ENCODE measurements at places on chromosomes 7 and 10.

DNA sequence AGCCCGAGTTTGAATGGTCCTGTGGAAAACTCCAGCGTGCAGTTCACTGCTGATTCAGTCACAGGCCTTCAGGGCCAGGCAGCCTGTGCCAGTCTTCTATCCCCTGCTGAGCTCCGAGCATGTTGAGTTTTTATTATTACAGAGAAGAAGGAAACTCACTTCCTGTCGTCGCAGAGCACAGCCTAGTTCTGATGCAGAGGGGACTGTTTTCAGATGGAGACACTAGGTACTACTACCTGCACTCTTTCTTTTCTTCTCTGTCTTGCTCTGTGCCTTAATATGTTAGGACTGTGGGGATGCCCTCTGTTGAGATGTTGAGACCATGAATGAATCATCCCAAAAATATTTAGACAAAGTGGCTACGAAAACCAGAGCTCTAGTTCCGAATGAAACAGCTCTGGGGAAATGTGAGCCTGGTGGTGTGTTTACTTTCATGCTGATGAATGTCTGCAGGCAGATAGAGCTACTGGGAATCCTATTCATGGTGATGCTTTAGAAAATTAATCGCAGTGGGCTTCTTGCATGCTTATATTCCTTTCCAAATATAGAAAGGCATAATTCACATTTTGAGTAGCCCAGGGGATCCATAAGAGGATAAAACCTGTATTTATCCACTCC is 29.6 kb downstream of the CASP7 start:
- no peak for DNase-seq

- no peak for DNase-seq
These were observed 161.4 kb downstream of the PIP4K2A start for GRCh38 chr10:22552888-22553378.

DNA sequence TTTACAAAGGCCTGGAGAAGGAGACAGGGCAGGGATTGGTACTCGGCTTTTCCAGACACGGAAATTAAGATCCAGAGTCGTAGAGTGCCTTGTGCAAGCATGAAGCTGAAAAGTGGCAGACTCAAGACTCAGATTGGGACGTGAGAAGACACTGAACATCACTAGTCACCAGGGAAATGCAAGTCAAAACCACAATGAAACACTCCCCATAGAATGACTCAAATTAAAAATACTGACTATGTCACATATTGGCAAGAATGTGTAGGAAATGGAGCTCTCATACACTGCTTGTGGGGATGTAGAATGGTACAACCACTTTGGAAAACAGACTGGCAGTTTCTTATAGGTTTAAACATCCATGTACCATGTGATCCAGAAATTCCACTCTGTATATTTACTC is 472.0 kb downstream of the RPS24 start:
- no peak for DNase-seq

DNA sequence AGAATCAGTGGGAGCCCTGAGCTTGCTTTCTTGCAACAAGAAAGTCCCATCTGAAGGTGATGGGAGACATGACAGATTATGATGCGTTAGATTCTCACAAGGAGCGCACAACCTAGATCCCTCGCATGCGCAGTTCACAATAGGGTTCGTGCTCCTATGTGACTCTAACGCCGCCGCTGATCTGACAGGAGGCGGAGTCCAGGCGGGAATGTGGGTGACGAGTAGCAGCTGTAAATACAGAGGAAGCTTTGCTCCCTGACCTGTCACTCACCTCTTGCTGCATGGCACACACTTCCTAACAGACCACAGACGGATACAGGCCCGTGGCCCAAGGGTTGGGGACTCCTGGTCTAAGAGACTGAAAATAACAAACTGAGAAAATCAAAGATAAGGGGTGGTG is 1163.4 kb upstream of the AUTS2 start:
- DNase-seq, result no peak

DNA sequence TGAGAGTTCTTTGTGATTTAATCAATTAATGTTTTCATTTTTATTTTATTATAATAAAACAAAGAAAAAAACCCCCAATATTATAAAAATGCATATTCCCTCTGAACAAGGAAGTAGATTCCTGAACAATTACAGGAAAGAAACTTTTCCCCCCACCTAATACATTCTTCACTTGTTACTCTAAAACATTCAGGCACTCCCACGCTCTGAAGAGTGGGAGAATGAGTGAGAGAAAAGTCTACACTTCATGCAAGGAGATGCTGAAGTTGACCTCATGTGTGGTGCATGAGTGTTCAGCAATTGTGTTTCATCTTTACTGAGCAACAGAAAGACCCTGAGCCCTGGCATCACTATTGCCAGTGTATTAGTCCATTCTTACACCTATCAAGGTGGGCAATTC is 244.2 kb upstream of the IGFBP3 start:
- no peak for DNase-seq

DNA sequence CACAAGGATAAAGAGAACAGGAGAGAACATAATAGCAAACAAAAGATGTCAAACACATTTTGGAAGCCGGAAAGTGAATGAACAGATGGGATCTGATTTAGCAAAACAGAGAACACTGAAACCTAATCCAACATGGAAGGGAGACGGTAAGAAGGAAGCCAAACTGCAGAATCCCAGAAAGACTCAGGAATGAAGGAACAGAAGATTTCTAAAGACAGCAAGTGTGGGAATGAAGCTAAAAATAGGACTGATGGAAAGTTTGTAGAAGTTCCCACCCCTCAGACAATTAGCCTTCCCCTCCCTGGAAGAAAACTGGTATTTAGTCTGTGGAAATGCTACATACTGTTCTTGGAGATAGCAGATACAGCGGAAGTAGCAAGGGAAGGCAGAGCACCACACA is 40.8 kb downstream of the SLC16A12 start:
- no peak for DNase-seq

DNA sequence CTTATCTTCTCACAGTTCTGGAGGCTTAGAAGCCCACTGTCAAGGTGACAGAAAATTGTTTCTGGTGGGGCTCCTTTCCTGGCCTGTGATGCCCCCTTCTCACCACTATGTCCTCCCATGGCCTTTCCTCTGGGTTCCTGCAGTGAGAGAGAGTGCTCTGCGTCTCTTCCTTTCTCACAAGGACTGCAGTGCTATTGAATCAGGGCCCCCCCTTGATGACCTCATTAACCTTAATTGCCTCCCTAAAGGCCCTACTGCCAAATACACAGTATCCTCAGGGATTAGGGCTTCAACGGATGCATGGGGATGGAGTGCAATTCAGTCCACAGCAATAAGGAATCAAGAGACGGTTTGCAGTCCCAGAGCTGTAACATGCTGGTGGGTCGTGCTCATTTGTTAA is 82.0 kb upstream of the GRB10 start:
- no peak for DNase-seq

GRCh38 chr10:44056967-44057805 is 327.7 kb downstream of the CXCL12 start:
- no peak for DNase-seq

DNA sequence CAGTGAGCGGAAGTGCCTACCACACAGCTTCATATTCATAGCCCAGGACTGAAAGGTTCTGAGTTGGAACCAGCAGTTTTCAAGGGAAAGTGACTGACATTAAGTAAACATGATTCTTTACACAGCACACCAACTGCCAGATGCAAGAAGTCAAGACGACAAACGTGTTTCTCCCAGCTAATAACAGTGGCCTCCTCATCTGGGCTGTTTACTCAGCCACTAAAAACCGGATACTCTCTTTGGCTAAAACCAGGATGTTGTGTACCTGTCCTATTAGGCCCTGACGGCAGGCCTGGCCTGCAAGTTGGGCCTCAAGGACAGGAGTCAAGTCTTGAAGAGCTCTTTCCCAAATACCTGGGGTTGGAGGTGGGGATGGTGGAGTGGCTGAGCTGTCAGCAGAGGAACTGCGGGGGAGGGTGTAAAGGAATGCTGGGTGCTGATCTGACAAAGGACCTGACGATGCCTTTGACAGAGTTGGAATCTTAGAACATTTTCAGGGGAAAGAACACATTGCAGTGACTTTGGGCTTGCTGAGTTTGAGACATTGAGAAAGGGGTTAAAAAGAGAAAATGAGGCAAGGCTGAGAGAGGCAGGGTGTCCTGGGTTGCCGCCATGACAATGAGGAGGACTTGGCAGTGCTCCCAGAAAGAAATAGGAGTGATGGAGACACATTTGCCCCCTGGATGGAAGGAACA is 57.7 kb downstream of the STEAP1B start:
- no peak for DNase-seq

DNA sequence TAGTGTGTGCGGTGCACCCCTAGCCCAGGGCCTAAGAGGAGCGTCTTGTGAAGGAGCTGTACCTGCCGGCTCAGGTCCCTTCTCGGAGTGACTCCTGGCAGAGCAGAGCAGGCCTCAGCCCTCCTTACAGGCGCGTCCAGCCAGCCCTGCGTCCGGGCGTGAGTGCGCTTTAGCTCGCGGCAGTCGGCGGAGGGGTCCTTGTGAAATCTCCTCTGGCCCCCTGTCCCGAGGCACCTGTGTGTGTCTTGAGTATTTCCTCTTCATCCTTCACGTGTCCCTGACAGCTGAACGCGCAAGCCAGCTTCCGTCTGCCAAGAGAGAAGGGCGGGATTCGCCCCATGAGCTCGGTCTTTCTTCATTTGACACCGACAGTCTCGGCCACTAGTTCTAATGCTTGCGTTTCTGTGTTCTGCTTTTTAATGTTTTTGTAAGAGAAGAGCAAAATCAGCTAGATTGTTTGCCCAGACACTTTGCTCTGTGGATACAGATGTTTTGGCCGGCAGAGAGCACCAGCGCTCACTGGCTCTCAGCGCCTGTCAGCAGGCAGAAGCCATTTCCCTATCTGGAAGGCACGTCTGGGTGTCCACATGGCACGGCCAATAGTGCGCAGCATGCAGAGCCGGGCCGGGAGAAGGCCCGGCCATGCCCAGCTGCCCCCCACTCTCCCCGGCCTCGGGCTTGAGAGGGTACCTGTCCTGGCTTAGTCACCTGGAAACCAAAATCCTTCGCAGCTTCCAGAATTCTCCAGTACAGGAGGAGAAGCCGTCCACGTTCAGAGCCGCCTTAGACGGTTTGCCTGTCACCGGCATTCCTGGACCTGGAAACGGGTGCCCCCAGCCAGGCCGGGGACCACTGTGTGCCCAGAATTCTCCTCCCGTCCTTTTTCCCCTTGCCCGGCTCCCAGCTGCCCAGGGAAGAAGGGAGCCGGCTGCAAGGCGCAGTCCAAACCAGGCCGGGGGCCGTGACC is 7.0 kb downstream of the GET4 start:
- DNase-seq, result no peak

GRCh38 chr7:143235561-143235960 is 13.7 kb downstream of the TAS2R40 start:
- DNase-seq, result no peak

GRCh38 chr7:106812027-106812643 is 52.9 kb upstream of the PIK3CG start:
- no peak for DNase-seq

GRCh38 chr10:86965986-86966654 is 2.2 kb upstream of the ADIRF start:
- DNase-seq, result peak; percentile 45

DNA sequence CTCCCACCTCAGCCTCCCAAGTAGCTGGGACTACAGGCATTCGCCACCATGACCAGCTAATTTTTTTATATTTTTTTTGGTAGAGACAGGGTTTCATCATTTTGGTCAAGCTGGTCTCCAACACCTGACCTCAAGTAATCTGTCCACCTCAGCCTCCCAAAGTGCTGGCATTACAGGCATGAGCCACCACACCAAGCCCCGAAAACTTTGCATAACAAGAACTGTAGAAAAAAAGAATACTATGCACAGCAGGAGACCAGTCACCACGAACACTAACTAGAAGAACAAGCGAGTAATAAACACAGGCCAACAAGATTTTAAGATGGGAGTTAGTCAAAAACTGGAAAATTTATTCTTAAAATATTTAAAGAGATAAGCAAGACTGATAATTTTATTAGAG is 447.0 kb downstream of the ETV1 start:
- DNase-seq, result no peak

GRCh38 chr7:113730309-113730955 is 188.4 kb downstream of the PPP1R3A start:
- no peak for DNase-seq

DNA sequence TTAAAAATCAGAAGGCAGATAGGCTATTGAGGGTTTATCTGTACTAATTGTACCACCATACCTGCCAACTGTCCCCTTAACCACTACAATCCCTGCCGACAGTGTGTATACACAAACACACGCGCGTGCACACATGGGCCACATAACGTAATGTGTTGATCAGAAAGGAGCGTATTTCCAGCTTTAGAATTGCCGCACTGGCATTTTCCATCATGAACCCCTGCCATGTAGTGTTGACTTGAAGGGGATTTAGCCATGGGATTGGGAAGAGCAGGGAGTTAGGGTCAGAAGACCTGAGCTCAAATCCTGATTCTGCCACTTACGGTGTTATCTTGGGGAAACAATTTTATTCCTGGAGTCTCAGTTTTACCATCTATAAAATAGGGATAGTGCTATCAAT is 158.9 kb downstream of the TCF7L2 start:
- DNase-seq, result no peak

DNA sequence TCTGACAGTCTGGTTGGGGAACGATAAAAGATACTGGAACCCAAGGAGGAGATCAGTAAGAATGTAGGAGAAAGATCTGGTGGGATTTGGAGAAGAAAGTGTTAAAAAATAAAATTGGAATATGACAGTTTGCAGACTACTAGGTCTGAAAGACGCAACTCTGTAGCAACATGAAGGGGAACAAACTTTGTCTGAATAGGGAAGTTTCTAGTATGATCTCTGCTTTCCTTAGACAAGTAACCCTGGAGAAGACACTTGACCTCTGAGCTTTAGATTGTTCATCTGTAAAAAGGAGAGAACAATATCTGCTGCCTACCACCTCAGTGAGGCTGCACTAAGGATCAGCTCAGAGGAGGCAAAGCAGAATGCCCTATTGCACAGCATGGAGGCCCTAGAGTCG is 3.0 kb upstream of the PRSS1 start:
- no peak for DNase-seq

DNA sequence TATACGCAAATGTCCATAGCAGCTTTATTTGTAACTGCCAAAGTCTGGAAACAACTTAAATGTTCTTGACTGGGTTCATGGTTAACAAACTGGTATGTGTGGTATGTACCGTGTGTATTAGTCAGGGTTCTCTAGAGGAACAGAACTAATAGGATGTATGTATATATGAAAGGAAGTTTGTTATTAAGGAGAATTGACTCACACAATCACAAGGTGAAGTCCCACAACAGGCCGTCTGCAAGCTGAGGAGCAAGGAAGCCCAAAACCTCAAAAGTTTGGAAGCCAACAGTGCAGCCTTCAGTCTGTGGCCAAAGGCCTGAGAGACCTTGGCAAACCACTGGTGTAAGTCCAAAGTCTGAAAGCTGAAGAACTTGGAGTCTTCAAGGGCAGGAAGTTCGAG is 66.8 kb downstream of the TMEM168 start:
- no peak for DNase-seq

Measured in activated CD4-positive, alpha-beta T cell treated with anti-CD3 and anti-CD28 coated beads for 48 hours (primary cell).